Stimulated activated CD4-positive, alpha-beta T cell treated with anti-CD3 and anti-CD28 coated beads, Interleukin-2, amount 100 ng/mL, for 24 hours (primary cell): ENCODE measurements at places on chromosomes 7 and 10.

GRCh38 chr10:128102480-128103228, 23.6 kb downstream of the MKI67 start:
- DNase-seq = no peak

GRCh38 chr10:8586504-8586903, 532.0 kb downstream of the GATA3 start:
- DNase-seq = peak; percentile 24

- no peak for DNase-seq
These were observed 44.6 kb upstream of the BET1 start for GRCh38 chr7:94048755-94049154.

- DNase-seq = no peak
These were observed 43.0 kb upstream of the GRM3 start for GRCh38 chr7:86600506-86601290.

DNA sequence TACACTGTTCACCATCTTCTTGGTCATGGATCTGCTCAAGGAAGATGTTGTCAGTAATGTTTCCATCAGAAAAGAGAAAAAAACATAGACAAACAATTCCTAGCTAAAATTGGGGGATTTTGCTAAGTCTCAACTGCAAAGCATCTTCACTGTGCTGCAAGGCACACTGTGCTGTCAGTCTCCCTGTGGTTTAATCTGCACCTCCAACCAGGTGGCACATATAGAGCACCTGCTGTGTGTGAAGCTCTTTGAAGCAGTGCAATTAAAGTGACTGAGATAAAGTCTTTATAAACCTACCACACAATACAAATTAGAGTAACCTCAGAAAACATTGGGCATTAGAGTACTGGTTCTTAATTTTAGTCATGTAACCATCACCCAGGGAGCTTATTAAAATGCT, 6.3 kb downstream of the NRAP start:
- DNase-seq = no peak

- no peak for DNase-seq
These were observed 486.0 kb downstream of the TNS3 start for GRCh38 chr7:47095946-47096345.

DNA sequence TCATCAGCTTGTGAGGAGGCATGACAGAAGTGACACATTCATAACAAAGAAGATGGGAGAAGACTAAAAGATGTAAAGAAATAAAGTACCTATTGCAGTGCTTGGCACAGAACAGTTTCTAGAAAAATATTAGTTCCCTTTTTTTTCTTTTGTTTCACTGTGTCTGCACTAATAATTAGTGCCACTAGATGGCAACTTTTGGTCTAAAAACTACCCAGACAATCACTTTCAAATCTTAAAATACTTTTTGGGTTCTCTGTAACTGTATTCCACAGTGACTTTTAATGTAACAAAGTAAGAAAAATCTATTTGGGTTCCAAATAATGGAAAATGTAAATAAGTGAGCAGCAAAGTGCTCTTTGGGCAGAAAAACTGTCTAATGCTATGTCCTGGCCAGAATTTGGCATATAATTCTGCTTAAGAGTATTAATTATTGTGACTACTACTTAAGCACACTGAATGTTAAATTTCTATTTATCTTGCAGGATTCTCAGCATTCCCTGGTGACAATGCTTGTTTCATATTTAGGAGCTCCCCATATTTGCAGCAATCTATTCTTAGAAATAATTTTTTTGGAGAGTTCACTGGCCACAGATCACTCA, 134.8 kb upstream of the KIF5B start:
- DNase-seq = no peak

- DNase-seq = no peak
These were observed 27.1 kb upstream of the DNMBP start for GRCh38 chr10:100036850-100037249.

GRCh38 chr10:95655571-95656290, 780 bp downstream of the ALDH18A1 start:
- DNase-seq = peak; percentile 31

GRCh38 chr10:78211561-78212051, 177.9 kb downstream of the RPS24 start:
- DNase-seq = no peak

- no peak for DNase-seq
These were observed 49.3 kb upstream of the KMT2E start for GRCh38 chr7:104964626-104965236.

GRCh38 chr10:51007781-51008180, 66.5 kb upstream of the PRKG1 start:
- no peak for DNase-seq

DNA sequence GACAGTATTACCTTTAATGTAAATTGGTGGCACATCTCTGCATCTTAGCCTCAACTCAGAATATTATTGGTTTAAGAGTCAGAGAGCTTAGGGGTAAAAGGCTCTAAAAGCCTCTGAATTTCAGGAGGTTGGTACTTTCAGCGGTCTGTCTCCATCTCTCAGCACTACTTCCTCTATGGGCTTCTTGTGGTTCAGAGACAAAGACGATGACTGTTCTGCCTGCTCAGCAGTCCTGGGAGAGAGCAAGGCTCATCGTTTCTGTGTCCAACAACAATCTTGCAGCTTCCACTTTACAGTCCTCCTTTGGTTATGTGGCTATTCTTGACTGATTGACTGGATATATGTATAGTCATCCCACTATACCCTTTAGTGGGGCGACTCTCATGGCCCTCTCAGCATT, 394.7 kb downstream of the AUTS2 start:
- no peak for DNase-seq

DNA sequence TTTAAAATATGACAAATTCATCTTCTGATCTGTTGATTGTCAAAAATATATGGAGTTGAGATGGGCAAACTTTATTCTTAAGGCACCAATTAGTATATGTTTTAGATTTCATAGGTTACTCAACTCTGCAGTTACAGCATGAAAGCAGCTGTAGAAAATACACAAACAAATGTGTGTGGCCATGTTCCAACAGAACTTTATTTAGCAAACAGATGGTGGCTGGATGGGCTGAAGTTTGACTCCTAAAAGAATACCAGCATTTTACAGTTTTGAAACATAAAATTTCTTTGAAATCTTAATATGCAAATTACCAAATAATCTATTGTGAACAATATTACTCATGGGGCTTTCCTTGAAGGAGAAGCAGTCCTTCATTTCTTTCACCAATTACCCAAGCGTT, 1206.0 kb upstream of the LRRTM3 start:
- no peak for DNase-seq

GRCh38 chr10:117313641-117314040, 61.6 kb downstream of the PDZD8 start:
- no peak for DNase-seq

DNA sequence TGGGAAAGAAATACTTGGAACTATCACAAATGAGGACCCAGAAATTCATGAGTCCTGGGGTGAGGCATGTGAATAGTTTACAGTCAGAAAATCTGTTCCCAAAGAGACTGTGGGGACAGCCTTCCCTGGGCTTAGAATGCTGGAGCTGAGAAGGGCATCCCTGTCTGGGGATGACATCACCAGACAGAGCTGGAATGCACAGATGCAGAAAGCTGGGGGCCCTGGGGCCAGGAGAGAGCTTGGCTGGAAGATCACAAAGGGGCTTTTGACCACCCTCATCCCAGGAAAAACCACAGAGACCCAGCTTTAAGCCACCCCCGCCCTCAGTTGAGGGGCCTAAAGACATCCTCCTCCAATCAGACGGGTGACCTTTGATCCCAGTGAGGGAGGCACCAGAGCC, 264.5 kb downstream of the PLXNA4 start:
- DNase-seq = no peak

DNA sequence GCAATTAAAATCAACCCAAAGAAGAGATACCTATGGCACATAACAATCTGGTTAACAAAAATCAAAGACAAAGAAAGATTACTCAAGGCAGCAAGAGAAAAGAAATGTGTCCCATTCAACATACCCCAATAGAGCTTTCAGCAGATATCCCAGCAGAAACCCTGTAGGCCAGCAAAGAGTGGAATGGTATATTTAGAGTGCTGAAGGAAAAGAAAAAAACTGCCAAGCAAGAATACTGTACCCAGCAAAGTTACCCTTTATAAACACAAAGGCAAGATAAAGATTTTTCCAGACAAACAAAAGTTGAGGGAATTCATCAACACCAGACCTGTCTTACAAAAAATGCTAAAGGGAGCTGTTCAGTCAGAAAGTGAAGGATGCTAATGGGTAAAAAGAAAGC, 131.6 kb downstream of the TPST1 start:
- no peak for DNase-seq

- DNase-seq = no peak
These were observed 156.7 kb downstream of the CTNNA3 start for GRCh38 chr10:67539312-67539711.

DNA sequence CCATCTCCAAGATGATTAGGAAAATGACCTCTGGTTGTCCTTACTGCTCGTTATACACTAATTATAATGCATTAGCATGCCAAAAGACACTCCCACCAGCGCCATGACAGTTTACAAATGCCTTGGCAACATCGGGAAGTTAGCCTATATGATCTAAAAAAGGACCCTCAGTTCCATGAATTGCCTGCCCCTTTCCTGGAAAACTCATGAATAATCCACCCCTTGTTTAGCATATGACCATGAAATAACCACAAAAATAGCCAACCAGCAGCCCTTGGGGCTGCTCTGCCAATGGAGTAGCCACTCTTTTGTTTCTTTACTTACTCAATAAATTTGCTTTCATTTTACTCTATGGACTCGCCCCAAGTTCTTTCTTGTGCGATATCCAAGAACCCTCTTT, 41.6 kb upstream of the KCNMA1 start:
- DNase-seq = no peak

GRCh38 chr10:133456041-133456951, 2.6 kb downstream of the SCART1 start:
- DNase-seq = no peak

GRCh38 chr10:53601260-53601875, 828.8 kb upstream of the MBL2 start:
- no peak for DNase-seq

DNA sequence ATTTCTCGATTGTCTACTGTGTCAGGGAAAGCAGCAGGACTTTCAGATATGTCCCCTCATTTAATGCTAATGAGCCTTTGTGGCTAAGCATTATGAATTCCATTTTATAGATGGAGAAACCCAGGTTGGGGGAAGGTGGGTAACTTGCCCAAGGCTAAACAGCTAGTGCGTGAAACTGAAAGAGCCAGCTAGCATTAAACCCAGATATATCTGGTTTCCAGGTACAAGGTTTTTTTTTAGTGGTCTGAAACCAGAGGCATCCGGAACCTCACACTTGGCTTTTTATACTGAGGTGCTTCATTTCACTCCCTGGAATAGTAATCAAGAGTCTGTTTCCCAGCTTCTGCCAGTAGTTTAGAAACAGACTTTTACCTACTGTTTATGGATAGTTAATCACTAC, 694.8 kb downstream of the PHTF2 start:
- DNase-seq = no peak

DNA sequence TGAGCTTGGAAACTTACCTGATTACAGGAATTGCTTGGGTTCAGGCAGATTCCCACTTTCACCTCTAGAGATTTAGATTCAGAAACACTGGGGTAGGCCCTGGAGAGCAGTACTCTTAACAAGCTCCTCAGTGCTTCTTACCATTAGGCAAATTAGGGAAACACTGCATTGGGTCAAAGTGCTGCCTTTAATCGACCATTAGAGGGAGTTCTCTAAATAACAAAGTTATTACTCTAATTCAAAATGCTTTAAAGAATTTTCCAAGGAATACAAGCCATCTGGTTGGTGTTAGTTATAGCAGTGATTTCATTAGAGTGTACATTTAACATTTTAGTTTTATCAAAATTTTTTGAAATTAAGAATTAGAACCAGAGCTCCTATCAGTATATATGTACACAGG, 324.5 kb downstream of the GFRA1 start:
- no peak for DNase-seq

DNA sequence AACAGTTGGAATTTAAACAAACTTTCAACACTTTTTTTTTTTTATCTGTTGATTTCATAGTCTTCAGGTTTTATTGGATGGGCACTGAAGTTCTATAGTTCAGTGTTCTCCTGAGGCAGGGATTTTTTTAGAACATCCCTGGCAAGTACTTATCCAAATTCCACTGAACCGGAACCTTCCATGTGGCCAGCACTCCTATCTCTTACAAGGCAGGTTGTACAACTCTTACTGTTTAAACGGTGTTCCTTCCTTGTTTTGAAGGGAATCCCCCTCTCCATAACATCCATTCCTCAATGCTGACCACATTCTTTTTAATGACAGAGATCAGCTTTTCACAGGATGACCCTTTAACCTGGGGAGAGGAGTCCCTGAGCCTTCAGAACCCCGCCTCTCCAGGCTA, 238.9 kb upstream of the CTBP2 start:
- DNase-seq = no peak

- DNase-seq = no peak
These were observed 45.7 kb downstream of the ESYT2 start for GRCh38 chr7:158783595-158783994.

- no peak for DNase-seq
These were observed 12.1 kb upstream of the GRIFIN start for GRCh38 chr7:2488272-2488645.

GRCh38 chr10:130352291-130352645, 216.1 kb downstream of the GLRX3 start:
- no peak for DNase-seq

- no peak for DNase-seq
These were observed 15.4 kb downstream of the MXI1 start for GRCh38 chr10:110222641-110223297.

DNA sequence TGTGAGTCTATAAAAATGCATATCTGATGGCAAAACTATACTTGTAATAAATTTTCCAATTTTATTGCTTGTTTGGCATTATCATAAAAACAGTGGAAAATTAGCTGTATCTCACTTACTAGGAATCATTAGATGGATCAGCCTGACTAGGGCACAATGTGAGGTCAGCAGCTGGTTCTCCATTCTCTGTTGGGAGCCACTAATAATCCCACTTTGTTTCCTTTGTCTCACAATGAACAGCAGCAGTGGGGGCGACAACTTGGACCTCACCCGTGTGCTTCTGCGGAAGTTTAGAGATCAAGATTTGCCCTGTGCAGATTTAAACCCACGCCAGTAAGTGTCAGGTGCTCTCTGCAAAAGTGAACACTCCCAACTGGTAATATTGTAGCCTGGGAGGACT, 295.5 kb downstream of the ABCA13 start:
- DNase-seq = no peak

- no peak for DNase-seq
These were observed 177.7 kb upstream of the ADO start for GRCh38 chr10:62626817-62627216.

- DNase-seq = no peak
These were observed 450.6 kb downstream of the DNAJB9 start for GRCh38 chr7:109020251-109020650.

DNA sequence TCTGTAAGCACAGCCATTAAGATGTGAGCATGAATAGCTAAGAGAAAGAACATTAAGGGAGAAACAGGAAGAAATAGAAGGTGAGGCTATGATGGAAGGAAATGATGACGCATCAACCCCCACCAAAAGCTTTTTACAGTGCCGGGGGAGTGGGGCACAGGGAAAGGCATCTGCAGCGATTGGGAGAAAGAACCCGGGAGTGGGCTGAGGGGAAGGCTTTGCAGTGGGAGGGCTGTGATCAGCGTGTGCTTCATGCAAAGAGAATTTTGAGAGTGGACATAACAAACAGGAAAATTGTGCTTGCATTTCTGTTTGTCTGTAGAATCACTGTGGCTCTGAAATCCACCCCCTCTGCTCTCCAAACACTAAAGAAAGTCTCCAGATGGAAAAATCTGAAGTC, 250.8 kb downstream of the KCNMA1 start:
- DNase-seq = no peak
